T-helper 1 cell treated with Interleukin-12 subunit alpha and Interleukin-12 subunit beta and Interleukin-4 antibody, amounts not matched to agents 30 ng/mL and 1 ng/mL, for 36 hours (primary cell): ENCODE measurements at places on chromosomes 1 and 21. TPM values are rescaled to one million over a fixed set of nuclear protein-coding genes. Genes with fewer than 3 reads are reported as not detected.

The C1orf52 gene
- total RNA-seq: 21.6 and 24.4 TPM in 2 replicates

The MRPL24 gene
- total RNA-seq: 61.0 and 67.4 TPM in 2 replicates

The PAPPA2 gene
- 0.12 TPM in 2 replicates for total RNA-seq

The OR2L3 gene
- total RNA-seq: not detected in 2 replicates

The SLC16A4 gene
- 0.15 and 0.56 TPM in 2 replicates for total RNA-seq

The LRRC39 gene
- total RNA-seq: 0.49 and 0.54 TPM in 2 replicates

The NSUN4 gene
- total RNA-seq: 28.7 and 29.5 TPM in 2 replicates

The EIF4G3 gene
- 55.2 and 58.2 TPM in 2 replicates for total RNA-seq

The RGS1 gene
- 25.2 and 27.3 TPM in 2 replicates for total RNA-seq

The PLA2G2C gene
- total RNA-seq: 0.51 and 1.0 TPM in 2 replicates

The CLIC6 gene
- total RNA-seq: 0.05 TPM in 1 of 2 replicates, not detected in the other

The SAMD13 gene
- not detected in 2 replicates for total RNA-seq

The RBM11 gene
- 0.25 and 0.56 TPM in 2 replicates for total RNA-seq

The DMRTA2 gene
- total RNA-seq: not detected in 2 replicates

The LCE6A gene
- total RNA-seq: not detected in 2 replicates

The THEM5 gene
- total RNA-seq: not detected in 2 replicates

The ATXN7L2 gene
- total RNA-seq: 11.3 and 13.0 TPM in 2 replicates

The VSIG8 gene
- not detected in 2 replicates for total RNA-seq

The HSPG2 gene
- 3.9 and 4.0 TPM in 2 replicates for total RNA-seq

The ANGPTL1 gene
- total RNA-seq: not detected in 2 replicates

The PGLYRP4 gene
- total RNA-seq: not detected in 2 replicates

The LAMTOR2 gene
- 62.0 and 62.1 TPM in 2 replicates for total RNA-seq

The KIRREL1 gene
- not detected in 2 replicates for total RNA-seq

The BCL10 gene
- 28.2 and 30.1 TPM in 2 replicates for total RNA-seq

The FCAMR gene
- total RNA-seq: 0.15 and 0.17 TPM in 2 replicates

The TNFRSF9 gene
- total RNA-seq: 13.8 and 13.9 TPM in 2 replicates

The AMPD1 gene
- total RNA-seq: not detected in 2 replicates

The DISC1 gene
- 14.0 and 14.9 TPM in 2 replicates for total RNA-seq

The SPRR1B gene
- total RNA-seq: not detected in 2 replicates

The KIF21B gene
- total RNA-seq: 92.8 and 94.7 TPM in 2 replicates

The KCNJ15 gene
- 0.15 and 0.34 TPM in 2 replicates for total RNA-seq

The OR4F29 gene
- total RNA-seq: not detected in 2 replicates

The LMX1A gene
- not detected in 2 replicates for total RNA-seq

The LCE1F gene
- total RNA-seq: not detected in 2 replicates

The OR2L13 gene
- total RNA-seq: not detected in 2 replicates

The RIIAD1 gene
- total RNA-seq: not detected in 2 replicates

The ZSWIM5 gene
- total RNA-seq: 0.17 and 0.42 TPM in 2 replicates

The EYA3 gene
- 34.3 and 36.2 TPM in 2 replicates for total RNA-seq

The RNU1-3 gene
- total RNA-seq: 2,156 and 2,251 TPM in 2 replicates

The SPATA1 gene
- total RNA-seq: 0.29 and 1.3 TPM in 2 replicates

The ZNF593OS gene
- total RNA-seq: not detected in 2 replicates

The VPS26C gene
- 78.6 and 82.8 TPM in 2 replicates for total RNA-seq

The SPATA46 gene
- not detected in 2 replicates for total RNA-seq

The SIK1 gene
- 7.4 and 7.5 TPM in 2 replicates for total RNA-seq

The DLGAP3 gene
- 0.74 and 1.3 TPM in 2 replicates for total RNA-seq

The ASTN1 gene
- not detected in 2 replicates for total RNA-seq

The ZNF687 gene
- total RNA-seq: 27.0 and 28.6 TPM in 2 replicates

The PDE9A gene
- 13.0 and 13.4 TPM in 2 replicates for total RNA-seq

The TSPEAR gene
- total RNA-seq: not detected in 2 replicates

The BTBD8 gene
- total RNA-seq: 0.93 and 1.4 TPM in 2 replicates

The FOXO6 gene
- not detected in 2 replicates for total RNA-seq

The MFAP2 gene
- not detected in 2 replicates for total RNA-seq

The MAP1LC3C gene
- total RNA-seq: not detected in 2 replicates

The CD5L gene
- total RNA-seq: not detected in 2 replicates
